ENCODE measurements at places on chromosomes 16 and 17. TPM values are rescaled to one million over a fixed set of nuclear protein-coding genes. Genes with fewer than 3 reads are reported as not detected.

DNA sequence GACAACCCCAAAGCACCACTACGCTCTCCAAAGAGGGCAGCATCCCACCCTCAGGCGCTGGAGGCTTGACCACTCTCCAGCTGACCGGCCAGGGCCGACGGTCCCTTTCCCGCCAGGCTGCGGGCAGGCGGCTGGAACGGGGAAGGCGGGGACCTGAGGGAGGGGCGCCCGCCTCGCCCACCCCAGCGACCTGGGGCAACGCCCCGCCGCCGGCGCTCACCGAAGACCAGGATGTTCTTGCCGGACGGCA, 431 bp downstream of the DYNC1LI2 start:
- peak; percentile 77 for DNase-seq

CMTM2 gene
- 0.95 TPM for total RNA-seq

CES5A gene
- not detected for total RNA-seq

GRCh38 chr17:34826332-34826731, 134.9 kb downstream of the CCT6B start:
- DNase-seq, result no peak

DNA sequence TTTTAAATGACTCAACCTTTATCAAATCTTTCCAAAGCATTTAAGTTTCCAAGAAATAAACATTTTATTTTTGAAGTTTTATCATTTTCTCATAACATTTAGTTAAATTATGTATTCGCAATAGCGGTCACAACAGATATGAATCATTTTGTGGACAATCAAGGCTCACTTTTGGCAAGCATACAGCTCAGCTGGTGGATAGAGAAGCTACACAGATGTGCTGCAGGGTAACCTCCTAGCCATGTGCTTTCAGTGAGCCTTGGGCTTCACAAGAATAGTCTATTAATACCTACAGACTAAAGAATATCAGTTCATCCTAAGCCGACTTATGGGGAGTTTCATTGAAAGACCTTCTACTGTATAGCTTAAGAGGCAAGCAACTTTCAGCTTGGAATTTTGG, 144.8 kb downstream of the MRTFB start:
- DNase-seq, result no peak

Measured in activated CD4-positive, alpha-beta T cell treated with anti-CD3 and anti-CD28 coated beads, Interleukin-2, amount 10 ng/mL, durations not matched to agents 24 days and 14 days (primary cell).